ENCODE measurements at places on chromosomes 6 and 20.

GRCh38 chr6:50945789-50946188 lies 127.1 kb downstream of the TFAP2B start:
- DNase-seq: no peak

DNA sequence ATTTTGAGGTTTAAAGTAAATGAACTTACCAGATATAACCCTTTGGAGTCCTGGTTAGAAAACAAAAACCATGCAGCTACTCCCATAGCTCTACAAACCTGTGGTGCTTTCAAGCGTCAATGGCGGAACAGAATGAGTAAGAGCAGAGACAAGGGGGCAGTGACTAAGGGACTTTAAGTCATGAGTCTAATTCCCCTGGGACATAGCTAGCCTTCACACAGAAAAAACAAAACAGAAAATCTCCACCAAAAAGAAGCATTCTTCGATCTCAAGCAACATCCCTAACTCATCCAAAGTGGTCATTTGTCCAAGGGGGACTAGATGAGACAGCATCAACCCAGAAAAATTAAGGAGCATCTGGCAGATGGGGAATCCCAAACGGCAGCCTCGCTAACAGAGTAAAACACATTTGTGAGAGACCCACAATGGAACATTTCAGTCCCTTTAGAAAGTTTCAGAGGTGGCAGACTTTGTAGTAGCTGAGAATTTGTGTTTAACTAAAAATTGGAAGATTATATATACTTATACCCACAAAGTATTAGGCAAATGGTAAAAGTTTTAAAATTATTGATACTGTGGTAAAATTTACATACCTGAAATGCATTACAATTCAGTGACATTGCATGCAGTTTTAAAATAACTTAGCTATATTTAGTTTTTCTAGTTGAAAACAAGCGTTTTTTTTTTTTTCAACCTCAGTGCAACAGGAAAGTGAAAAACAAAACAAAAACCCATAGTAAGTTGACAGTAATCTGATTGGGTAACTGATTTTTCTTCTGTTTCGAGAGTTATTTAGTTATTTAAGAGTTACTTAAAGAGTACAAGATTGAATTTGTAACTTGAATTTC lies 67.5 kb downstream of the KCNQ5 start:
- peak; percentile 95 for DNase-seq

DNA sequence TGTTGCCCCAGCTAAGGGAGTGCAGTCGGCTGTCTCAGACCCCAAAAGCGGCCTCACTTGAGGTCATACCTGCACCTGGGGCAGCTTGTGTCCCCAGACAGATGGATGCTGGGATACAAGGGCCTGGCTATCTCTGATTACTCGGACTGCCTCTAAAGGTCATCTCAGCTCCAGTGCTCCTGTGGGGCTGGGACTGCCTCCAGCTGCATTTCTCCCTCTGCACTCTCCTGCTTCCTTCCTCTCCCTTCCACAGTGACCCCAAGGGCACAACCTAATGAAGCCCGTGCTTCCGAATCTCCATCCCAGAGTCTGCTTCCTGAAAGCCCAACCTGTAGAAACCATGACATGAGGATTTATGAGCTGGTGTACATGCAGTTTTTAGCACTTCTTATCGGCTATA lies 22.8 kb upstream of the OCSTAMP start:
- no peak for DNase-seq

DNA sequence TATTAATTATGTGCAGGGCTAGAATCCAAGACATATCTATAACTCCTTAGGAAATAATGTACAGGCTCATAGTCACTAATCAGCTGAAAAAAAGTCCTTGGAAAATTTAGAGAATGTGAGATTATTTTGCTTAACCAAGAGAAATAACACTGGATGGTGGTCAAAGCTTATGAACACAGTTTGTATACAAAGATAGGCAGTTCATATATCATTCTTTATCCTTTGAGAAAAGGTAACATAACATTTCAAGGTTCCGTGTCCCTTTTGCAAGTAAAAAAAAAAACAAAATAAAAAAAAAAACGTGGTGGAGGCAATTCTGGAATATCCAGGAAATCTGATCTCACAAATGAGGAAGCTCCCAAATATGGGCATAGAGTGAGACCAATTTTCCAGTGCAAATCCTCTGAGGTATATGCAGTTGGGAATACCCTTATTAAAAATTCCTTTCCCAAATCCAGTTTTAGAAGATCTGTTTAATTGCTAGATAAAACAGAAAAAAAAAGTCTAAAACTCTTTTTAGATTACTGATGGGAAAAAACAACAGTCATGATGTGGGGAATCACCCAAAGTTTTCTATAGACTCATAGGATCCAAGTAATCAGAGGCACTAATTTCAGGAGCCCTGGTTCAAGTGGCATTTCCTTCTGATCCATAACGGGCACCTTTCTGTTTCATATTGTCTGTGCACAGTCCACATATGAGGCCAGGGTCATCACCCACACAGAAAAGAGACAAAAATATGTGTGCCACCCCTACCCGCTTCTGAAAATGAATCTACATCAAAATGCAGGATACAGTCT lies 17.7 kb upstream of the TNFAIP3 start:
- DNase-seq: peak; percentile 51

- no peak for DNase-seq
Measured at GRCh38 chr6:25732468-25733198, 21.9 kb upstream of the SLC17A4 start.
